Stimulated activated CD4-positive, alpha-beta T cell treated with anti-CD3 and anti-CD28 coated beads, Interleukin-15, amount 100 ng/mL, for 1 hour (primary cell): ENCODE measurements at places on chromosomes 11 and 22.

DNA sequence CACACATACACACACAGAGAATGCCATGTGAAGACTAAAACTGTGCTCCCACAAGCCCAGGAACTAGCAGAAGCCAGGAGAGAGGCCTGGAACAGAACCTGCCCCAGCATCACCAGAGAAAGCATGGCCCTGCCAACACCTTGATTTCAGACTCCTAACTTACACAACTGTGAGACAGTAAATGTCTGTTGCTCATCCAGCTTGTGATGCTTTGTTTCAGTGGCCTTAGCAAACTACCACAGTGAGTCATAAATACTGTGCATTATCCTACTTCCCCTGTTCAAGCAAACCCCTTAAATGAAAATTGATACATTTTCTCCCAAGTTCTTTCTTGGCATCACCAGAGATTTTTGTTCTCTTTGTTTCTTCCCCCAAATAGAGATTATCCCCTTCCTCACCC lies 1539.4 kb upstream of the TENM4 start:
- DNase-seq: no peak

DNA sequence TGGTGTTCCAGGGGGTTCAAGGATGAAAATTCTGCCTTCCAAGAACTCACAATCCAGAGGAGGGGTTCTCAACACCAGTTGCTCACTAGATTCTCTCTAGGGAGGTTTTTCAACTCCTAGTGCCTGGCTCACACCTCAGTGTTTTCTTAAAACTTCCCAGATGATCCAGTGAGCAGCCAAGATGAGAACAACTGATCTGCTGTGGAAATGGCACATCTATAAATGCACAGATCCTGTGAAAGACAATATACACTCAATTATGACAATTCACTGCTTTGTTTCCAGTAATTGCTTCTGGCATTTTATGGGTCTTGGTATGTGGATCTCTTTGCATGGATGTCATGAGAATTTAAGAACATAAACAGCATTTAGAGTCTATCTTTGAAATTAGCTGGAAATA lies 45.2 kb upstream of the PRSS23 start:
- DNase-seq: no peak

DNA sequence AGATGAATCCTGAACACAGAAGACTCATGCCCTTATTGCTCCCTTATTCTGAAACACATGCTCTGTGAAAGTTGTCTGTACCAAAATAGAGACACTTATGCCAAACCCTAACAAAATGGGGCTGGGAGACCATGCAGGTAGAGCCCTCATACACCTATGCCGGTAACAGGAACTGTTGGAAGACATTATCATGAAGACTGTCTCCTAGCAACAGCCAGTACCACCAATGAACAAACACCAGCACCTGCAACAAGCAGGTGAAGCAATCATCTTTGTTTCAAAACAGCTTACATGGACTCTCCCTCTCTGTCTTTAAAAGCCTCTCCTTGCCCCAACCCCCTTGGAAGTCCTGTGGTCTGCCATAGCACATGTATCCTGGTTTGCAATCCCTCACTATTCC lies 17.2 kb downstream of the SLC5A4 start:
- no peak for DNase-seq

- no peak for DNase-seq
These were observed 29.9 kb upstream of the LRRC32 start for GRCh38 chr11:76700177-76701100.

- DNase-seq: no peak
These were observed 14.9 kb downstream of the USP47 start for GRCh38 chr11:11856638-11857037.

- no peak for DNase-seq
These were observed 82.3 kb downstream of the PTPRJ start for GRCh38 chr11:48062649-48063048.

GRCh38 chr22:47048123-47049077 lies 285.9 kb downstream of the TBC1D22A start:
- DNase-seq: no peak

- no peak for DNase-seq
These were observed 650.7 kb downstream of the FAM181B start for GRCh38 chr11:82082976-82083375.

- DNase-seq: no peak
These were observed 749.8 kb upstream of the ARHGAP42 start for GRCh38 chr11:99937330-99937729.

DNA sequence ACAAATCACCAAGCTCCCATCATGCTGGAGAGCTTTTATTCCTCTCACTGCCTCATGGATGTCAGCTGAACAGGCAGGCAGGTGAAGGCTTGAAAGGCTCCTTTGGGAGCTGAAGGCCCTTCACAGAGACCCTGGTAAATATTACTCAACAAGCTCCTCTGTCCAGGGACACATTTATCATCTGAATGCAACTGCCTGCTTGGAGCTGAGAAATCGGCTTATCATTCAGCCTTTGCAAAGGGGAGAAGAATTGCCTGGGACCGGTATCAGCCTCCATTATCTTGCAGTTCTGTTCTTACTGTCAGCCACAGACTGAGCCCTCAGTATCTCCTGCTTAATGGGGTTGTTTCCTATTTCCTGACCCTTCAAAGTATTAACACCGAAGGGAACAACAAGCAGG lies 113.8 kb upstream of the PITPNB start:
- no peak for DNase-seq

DNA sequence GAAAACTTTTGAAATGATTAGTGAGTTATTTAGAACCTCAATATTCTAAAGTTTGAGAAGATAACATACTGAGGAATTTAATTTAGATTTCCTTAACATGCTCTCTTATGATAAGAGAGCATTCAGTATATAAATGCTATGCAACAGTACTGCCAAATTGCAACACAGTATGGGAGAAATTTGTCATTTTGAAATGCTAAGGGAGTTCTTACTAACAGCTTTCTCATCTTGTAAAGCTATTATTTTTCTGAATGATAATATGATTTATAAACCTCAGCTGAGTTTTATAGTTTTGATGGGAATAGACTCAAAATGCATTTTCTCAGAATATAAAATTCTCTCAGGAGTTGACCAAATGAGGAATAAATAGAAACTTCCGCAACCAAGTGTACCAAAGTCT lies 108.4 kb downstream of the SPON1 start:
- DNase-seq: no peak

DNA sequence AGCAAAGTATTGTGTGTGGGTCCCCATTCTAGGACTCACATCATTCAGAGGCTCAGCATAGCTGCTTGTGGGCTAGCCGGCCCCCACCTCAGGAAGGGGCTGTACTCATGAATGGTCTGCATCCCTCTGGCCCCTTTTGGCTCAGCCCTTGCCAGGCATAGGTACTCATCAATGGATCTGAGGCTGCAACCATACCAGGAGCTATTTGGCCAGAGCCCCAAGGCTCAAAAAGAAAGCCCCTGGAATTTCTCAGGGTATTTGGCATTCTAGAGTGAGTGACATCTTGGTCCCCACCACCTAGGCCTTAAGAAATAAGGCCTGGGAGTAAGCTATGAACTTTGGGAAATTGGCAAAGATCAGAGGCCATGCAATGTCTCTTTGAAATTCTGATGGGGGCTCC lies 38.3 kb downstream of the PLEKHA7 start:
- no peak for DNase-seq

- no peak for DNase-seq
These were observed 80.3 kb downstream of the CADM1 start for GRCh38 chr11:115423728-115424459.

DNA sequence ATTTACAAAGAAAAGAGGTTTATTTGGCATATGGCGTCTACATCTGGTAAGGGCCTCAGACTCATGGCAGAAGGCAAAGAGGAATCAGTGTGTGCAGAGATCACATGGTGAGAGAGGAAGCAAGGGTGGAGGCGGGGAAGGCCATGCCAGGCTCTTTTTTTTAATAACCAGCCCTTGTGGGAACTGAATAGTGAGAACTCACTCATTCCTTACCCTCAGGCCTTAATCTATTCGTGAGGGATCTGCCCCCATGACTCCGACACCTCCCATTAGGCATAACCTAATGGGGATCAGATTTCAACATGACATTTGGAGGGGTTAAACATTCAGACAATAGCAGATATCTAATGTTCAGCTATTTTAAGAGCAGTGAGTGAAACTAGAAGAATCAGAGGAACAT lies 55.7 kb downstream of the ATM start:
- DNase-seq: no peak

DNA sequence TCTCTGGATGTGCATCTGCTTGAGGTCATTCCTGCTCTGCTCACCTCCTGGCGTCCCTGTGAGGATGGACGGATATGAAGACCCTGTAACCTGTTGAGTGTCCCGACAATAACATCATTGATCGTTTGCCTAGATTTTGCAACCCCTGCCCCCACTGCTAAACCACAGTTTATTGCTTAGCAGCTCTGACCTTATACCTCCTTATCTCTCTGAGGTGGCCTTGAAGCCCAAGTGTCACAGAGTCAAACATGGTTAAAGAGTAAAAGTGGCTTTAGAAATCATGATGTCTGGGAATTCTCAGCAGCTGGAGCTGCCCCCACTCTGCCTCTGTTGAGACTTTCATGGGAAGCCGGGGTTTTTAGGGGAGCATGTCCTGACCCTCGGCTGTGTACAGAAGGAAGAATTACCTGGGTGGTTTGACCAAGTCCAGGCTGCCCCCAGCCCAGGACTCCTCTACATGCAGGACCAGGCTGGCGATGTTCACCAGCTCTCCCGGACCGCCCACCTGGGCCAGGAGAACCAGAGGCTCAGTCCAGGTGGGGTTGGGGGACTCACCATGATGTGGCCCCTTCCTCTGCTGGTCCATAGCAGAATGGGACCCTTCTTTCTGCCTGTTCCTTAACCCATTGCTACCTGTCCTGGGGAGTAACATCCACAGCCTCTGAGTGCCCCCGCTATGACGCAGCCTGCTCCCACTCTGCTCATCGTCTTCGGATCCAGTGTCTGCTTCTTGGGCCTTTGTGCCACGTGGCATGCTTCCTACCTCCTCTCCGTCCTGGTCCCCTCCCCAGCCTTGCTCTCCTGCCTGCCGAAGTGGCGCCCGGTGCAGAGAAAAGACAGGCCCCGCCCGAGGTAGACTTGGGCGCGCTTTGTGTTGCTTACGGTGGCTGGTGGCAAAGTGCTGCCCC lies 33.4 kb upstream of the FTH1 start:
- DNase-seq: no peak

DNA sequence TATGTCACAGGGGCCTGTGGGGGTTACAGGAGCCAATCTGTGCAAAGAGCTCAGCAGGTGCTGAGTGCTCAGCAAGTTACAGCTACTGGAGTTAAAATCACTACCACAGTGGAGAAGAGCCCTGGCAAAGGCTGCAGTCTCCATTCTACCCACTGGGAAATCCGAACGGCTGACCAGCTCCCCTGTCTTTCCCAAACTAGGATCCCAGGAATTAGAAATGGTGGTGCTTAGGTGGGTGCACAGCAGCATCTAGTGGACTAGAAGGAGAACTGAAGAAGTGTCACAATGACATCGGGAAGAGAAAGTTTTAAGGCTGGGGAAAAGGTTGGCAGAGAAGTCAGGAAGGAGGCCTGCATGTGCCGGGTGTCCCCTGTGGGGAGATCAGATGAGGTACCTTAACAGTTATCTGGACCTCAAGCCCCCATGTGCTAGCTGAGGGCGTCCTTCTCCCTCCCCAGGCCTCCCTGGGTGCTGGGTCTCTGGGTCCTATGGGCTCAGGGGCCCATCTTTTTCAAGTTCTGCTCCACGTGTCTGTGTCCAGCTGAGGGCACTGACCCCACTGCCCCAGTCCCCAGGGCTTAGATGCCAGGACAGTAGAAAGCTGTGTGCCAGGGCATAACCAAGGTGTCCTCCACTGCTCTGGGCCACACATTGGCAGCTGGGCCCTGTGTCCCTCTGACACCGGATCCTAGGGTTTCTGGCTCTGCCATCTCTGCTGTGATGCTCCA lies 1.9 kb downstream of the PIWIL3 start:
- DNase-seq: no peak

DNA sequence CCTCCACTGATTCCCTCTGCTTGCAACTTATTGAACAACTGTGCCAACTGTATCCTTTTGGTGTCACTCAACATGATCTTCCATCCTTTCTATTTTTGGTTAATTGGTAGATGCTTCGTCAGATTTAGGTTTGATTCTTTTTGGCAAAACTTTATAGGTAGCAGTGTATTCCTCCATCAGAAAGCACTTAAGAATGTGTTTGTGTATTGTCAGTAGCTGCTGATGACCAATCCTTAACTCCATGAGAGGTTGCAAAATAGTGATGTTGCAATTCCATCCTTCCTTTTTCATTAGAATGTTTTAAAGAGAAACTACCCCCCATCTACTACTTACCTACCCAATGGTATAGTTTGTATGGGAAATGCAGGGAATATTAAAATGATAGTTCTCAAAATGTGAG lies 22.1 kb downstream of the FAM76B start:
- no peak for DNase-seq

DNA sequence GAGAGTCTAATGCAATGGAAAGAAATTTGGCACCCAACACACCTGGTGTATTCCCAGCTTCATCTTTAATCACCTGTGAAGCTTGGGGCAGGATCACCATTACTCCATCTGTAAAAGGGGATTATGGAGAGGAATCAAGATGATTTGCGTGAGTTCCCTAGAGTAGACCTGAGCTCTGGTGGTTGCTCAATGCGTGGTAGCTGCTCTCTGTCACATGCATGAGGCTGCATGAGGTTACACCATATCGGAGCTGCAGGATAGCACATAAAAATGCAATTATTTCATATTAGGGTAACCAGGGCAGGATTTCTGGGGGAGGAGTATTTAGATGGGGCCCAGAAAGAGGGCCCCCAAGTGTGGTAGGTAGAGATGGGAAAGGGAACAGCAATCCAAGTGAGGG lies 35.3 kb upstream of the CLMP start:
- DNase-seq: no peak

GRCh38 chr11:62540804-62541701 lies 5.6 kb downstream of the AHNAK start:
- DNase-seq: no peak

- DNase-seq: no peak
These were observed 81.8 kb downstream of the TTC17 start for GRCh38 chr11:43440486-43440885.

GRCh38 chr11:64878494-64879243 lies at the start of gene EHD1:
Gene EHD1 (minus strand): TSS chr11:64878621. CDS start chr11:64878464, 157 bp downstream.
- DNase-seq: peak; percentile 100

DNA sequence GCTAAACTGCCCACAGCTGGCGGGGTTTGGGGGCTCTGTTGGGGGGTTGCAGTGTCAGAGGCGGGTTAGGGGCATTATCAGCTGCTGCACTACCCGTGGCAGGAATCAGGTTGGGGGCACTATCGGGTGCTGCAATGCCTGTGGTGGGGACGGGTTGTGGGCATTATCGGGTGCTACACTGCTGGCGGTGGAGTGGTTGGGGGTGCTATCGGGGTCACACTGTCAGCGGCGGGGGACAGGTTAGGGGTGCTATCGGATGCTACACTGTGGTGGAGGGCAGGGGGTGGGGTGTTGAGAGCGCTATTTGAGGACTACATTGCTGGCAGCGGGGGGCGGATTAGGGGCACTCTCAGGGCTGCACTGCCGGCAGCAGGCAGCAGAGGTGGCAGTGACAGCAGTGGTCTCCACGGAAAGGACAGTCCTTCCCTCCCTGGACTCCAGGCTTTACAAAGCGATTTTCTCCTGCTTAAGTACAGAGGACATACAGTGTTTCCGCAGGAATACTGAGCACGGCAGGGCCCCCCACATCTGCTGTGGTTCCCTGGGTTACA lies 119.5 kb upstream of the VPREB1 start:
- DNase-seq: no peak
